Stimulated activated CD8-positive, alpha-beta memory T cell treated with anti-CD3 and anti-CD28 coated beads, Interleukin-12 subunit alpha, Interleukin-12 subunit beta, amount 100 ng/mL, for 4 hours (primary cell): ENCODE measurements at places on chromosomes 12 and 14.

DNA sequence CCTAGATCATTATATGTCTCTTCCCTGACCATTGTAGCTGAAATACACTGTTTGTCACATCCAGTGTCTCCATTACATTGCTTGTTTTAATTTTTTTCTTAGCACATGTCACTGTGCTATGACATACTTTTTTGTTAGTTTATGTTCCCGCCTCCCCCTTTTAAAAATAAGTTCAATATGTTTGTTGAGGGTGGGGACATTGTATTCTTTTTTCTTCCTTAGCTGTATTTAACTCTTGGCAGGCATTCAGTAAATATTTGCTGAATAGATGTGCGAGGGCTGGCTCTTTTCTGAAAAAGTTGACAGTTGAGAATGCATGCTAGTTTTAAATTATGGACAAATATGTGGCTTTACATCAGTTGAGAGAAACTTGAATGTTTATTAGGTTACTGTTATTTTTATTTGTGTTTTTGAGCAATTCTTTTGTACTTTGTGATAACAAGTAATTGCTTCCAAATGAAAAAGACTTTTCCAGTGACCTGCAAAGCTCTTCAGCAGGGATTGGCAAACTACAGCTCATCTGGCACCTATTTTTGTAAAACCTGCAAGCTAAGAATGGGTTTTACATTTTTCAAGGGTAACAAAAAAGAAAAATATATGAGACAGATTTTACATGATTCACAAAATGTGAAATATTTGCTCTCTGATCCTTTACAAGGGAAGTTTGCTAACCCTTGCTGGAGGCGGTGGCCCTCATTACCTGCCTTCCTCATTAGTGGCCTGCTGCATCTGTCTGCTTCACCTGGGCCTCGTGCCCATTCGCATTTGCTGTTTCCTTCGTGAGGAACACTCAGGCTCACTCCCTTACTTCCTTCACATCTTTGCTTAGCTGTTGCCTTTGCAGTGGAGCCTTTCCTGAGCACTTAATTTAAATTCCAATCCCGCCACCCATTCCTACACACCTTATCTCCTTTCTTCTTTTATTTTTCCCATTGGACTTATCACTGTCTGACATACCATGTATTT is 229.4 kb downstream of the ERC1 start:
- no peak for DNase-seq

- no peak for DNase-seq
Observed at GRCh38 chr12:95339086-95339788, 121.6 kb downstream of the VEZT start.

GRCh38 chr12:26317942-26318575 is 122.7 kb downstream of the SSPN start:
- DNase-seq: no peak

DNA sequence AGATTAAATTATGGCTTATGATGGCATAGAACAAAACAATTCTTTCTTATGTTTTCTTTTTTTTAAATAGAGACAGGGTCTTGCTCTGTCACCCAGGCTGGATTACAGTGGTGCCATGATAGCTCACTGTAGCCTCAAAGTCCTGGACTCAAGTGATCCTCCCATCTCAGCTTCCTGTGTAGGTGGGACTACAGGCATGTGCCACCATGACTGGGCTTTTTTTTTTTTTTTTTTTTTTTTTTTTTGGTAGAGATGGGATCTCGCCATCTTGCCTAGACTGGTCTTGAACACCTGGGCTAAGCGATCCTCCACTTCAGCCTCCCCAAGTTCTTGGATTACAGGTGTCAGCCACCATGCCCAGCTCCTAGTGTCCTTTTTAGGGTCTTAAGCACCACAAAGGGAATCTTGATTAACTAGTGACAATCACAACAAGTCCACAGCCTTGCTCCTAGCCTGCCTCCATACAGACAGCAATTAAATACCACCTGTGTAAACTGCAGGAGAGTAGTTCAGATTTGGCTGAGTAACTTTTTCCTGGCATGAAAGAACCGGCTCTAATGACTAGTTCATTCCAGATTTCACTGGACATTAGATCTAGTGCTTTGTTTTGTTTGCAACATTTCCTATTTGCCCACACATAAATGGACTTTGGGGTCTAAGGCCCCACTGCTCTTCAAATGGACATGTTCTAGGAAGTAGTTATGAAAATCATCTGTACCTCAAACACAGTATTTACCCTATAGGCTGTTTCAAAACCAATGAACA is 61.6 kb downstream of the SH2B3 start:
- no peak for DNase-seq

- no peak for DNase-seq
Observed at GRCh38 chr14:91985521-91986255, 38.2 kb upstream of the FBLN5 start.

GRCh38 chr12:108980831-108981618 is 39.8 kb downstream of the SVOP start:
- DNase-seq: no peak

DNA sequence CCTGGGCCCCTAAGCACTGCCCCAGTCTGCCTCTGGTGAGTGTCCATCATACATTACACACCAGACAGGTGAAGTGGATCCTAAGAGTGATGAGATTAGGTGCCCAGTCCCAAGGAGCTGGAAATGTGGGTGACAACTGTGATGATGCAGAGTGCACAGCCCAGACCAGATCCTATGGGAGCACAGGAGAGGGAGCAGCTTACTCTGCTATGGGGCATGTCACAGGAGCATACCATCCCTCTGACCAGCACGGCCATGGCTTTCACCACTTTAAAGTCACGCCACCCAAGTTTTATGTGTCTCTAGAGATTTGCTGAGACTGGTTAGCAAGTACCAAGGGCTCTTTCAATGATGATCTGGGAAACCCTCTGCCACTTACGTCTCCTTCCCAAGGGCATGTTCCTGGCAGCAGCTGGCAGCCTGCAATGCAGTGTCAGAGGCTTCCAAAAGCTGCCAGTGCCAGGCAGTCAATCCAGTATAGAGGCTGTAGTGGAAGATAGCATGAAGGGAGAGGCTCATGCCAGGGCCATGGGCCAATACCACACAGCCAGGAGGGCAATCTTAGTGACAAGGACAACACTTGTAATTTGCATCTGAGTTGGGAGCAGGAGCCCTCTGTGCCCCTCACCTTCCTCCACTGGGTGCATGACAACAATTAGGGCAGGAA is 40.2 kb downstream of the STAB2 start:
- no peak for DNase-seq

GRCh38 chr14:36844443-36845195 is 183.0 kb downstream of the PAX9 start:
- no peak for DNase-seq

DNA sequence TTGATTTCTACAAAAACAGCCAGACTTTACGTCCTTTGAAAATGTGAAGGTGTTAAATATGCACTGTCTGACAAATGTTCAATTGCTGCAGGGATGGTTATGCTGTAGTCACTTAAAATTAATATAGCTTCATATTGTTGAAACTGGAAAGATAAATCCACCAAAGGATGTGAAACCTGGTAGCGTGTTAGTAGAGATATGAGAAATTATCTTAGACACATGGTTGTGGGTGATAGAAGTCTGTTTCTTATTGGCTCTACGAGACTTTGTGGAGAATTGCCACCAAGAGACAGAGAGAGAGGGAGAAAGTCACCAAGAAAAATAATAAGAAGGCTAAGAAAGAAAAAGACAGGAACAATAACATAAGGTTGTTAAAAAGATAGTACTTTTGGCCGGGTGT is 2.6 kb upstream of the CAPRIN2 start:
- DNase-seq: no peak

GRCh38 chr12:39587225-39587624 is 32.4 kb downstream of the ABCD2 start:
- no peak for DNase-seq

- no peak for DNase-seq
Observed at GRCh38 chr14:51431033-51431709, 191.1 kb downstream of the TMX1 start.

DNA sequence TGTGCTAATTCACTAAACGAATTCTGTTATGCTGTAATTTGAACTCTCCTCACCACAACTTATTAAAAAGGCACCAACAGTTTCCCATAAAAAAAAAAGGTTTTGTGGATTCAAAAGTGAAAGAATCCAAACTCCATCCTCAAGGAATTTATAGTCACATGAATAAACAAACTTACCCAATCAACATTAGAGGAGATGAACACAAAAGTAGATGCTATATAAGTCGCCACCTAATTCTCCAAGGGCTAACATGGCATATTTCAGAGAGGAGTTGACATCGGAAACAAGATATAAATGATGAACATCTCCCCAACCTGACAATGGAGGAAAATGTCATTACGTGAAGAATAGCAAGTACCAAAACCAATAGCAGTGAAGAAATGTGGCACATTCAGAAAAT is 265.5 kb upstream of the PRKD1 start:
- DNase-seq: no peak

GRCh38 chr14:88281447-88281846 is 41.6 kb downstream of the KCNK10 start:
- DNase-seq: no peak

DNA sequence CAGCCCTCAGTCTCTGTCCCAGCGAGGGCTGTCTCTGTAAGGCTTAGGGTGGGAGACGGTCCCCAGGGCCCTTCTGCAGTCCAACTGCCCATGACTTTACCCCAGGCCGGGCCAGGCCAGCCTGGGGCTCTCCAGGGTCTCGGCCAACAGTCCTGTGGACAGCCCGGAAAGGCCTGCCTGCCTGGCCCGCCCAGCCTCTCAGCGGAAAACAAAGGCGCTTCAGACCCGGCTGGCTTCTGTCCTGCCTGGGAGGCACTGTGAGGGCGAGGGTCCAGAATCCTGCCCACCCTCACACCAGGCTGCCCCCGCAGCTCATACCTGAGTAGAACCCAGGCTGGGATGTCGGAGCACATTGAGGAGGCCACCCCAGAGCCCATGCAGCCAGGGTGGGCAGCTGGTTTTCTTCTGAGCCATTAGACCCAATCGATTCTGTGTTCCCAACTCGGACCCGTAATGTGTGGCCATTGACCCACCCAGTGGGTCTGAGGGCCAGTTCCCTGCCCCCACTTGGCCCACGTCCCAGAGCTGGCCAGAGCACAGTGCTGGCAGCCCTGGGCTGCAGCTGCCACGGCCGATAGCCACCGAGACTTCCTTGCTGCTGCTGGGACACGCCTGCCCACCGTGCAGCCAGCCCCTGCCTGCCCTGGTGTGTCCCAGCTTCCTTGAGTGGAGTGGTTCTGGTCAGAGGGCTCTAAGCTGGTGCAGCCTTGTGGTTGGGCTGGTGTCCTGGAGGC is 1.6 kb downstream of the CRIP2 start:
- no peak for DNase-seq

DNA sequence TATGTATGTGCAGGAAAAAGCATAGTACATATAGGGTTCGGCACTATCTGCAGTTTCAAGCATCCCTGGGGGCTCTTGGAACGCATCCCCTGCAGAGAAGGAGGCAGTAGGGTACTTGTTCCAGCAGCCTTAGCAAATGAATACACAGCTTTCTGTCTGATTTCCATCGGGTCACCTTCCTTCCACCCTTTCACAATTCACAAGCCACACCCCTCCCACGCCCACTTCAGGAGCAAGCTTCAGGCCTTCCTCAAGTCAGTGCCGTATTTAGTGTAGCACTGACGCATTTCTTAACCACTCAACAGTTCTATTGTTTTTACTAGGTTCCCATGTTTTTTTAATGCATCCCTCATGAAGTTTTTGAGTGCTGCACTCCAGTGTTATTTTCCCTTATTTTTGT is 64.2 kb downstream of the CLMN start:
- no peak for DNase-seq

- DNase-seq: no peak
Observed at GRCh38 chr14:21278632-21279031, 1.3 kb upstream of the RPGRIP1 start.

DNA sequence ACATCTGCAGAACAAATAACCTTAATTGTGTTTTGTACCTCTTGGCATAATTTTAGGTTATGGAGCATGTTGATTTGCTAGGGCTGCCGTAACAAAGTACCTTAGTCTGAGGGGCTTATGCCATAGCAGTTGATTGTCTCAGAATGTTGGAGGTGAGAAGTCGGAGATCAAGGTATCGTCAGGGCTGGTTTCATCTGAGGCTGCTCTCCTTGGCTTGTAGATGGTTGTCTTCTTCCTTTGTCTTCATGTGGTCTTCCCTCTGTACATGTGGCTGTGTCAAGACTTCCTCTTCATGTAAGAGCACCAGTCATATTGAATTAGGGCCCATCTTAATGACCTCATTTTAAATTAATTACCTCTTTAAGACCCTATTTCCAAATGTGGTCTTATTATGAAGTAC is 64.4 kb upstream of the PTHLH start:
- DNase-seq: no peak

GRCh38 chr12:84732828-84733340 is 179.7 kb downstream of the SLC6A15 start:
- DNase-seq: no peak

DNA sequence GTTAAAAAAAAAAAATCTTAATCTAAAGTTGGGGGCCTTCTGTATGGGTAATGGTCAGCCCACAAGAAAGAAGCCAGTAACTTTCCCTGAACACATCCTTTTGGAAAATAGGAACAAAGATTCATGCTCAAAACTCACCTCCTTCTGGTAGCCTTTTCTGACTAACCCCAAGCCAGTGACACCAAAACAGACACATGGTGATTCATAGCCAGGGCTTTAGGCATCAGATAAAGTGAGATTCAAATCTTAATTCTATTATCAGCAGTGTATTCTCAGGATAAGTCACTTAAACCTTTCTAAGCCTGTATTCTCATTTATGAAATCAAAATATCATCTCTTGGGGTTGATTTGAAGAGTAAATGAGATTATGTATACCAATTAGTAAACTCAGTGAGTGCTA is 4.9 kb downstream of the ATP5MC2 start:
- no peak for DNase-seq

DNA sequence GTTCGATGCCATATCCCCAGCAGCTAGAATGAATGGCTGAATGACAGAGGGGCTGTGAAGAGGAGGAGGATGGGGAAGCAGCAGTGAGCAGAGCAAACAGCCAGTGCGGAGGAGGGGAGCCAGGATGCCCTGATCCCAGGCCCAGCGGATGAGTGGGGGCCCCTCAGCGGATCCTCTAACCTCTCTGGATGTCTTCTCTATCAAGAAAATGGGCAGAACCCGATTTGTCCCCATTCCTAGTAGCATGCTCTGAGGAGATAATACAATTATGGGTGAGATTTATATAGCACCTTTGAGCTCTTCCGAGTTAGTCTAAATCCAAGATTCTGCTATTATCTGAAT is 30.0 kb upstream of the RPLP0 start:
- DNase-seq: no peak

GRCh38 chr12:63792338-63792737 is 12.6 kb downstream of the RXYLT1 start:
- DNase-seq: no peak

DNA sequence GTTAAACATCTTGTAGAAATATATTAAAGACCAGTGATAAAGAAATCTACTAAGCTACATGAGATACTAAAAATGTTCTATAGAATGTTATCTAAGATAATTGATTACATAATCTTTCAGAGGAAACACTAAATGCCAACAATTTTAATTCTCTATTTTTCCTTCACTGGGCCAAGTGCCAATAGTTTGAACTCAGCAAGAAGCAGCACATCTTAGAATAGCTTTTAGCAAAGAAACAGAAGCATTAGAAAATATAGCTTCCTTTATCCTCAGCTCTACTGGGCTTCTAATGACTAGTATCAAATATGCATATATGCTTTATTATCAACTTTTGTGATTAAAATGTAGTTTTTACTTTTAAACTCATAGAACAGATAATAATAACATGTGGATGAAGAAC is 461.4 kb upstream of the USP15 start:
- no peak for DNase-seq

GRCh38 chr12:113361574-113362370 is 3.4 kb downstream of the PLBD2 start:
- DNase-seq: no peak
